ENCODE measurements at places on chromosomes 16 and 17.

- no peak for DNase-seq
Measured at GRCh38 chr16:85762970-85763369, 12.1 kb upstream of the C16orf74 start.

- DNase-seq = no peak
Measured at GRCh38 chr16:21994856-21995465, 6.0 kb downstream of the PDZD9 start.

DNA sequence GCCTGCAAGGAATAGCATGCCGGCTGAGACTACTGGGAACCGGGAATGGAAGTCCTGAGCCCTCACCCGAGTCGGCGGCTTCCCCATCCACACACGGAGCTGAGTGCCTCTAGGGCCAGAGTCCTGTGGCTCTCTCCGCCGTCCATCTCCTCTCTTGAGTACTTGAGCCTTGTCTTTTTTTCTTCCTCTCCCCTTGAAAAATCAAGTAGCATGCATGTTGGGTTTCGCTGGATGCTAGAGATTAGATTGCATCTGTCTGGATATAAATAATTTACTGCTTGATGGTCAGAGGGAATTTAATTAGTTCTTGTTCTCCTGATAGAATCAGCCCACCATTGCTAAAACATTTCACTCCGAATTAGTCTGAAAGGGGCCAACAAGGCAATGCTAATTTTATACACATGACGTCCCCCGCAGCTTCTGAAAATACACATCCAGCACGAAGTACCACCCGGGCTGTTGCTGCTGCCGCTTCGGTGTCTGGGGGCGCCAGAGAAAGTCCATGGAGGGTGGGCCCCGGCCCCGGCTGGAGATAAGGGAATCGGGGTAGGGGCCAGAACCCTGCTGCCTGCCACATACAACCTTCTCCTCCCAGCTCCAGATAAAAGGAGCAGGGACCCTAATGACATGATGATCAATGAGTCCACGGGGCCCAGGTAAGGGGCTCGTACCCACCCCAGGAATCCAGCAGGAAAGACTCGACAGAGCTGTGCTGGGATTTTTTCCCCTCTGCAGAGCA lies 48.5 kb downstream of the RBFOX3 start:
- no peak for DNase-seq

DNA sequence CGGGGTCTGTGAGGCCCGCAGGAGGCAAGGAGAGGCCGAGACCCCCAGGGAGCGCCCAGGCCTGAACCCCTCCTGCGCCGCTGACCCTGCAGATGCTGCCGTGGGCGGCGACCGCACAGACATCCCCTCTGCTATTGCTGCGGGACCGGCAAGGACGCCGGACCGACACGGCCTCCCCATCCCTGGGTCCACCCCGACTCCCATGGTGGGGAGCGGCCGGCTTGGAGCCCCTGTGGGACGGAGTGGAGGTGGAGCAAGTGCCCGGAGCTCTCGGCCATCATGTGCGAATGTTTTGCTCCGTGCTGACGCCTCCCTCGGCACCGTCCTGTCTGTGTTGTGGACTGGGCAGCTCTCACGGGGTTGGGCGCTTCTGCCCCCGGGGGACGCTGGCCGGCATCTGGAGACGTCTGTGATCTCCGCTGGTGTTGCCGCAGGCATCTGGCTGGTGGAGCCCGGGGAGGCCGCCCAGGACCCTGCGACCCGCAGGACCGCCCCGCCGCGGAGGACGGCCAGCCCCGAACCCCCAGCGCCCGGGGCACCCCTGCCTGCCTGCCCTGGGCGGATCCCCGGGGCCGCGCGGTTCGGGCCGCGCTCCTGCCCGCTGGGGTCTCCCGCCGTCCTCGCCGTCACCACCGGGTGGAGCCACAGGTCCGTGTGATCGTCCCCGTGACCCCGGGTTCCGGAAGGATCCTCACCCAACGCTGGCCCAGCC lies 12.8 kb upstream of the GNG13 start:
- DNase-seq = peak; percentile 6

DNA sequence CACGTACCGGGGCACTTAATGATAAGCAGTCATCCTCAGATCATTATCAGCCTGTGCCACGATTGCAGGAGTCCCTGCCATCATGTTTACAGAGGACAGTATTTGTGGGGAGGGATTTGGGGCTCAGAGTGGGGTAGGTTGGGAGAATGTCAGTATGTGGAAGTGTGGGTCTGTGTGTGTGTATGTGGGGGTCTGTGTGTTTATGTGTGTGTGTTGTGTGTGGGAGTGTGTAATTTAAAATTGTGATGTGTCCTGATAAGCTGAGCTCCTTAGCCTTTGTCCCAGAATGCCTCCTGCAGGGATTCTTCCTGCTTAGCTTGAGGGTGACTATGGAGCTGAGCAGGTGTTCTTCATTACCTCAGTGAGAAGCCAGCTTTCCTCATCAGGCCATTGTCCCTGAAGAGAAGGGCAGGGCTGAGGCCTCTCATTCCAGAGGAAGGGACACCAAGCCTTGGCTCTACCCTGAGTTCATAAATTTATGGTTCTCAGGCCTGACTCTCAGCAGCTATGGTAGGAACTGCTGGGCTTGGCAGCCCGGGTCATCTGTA lies 13.5 kb upstream of the EFCAB13 start:
- DNase-seq = no peak
